ENCODE measurements at places on chromosomes 4 and X.

DNA sequence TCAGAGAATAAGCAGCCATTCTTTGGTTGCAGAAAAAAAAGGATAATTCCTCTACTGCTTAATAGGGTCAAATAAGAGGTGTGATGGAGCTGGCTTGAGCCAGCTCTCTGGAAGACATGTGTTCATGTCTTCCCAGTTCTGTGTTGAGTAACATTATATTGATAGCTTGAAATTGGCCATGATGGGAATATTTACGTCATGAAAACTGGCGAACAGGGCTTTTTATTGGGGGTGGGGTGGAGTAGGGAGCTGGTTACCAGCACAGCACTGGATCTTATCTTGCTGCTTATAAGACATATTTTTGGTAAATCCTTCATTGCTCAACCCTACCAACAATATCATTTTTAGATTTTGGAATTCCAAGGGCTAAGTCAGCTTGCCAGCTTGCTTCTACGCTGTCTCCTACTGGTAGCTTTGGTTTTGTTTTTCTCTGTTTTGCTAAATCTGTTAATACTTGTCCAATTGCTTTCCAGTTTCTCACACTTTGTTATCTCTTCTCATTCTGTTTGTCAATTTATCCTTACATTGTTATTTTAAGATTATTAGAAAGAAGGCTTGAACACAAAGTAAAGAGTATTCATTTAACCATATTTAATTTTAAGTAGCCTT is 25.3 kb upstream of the GBA3 start:
- no peak for DNase-seq

DNA sequence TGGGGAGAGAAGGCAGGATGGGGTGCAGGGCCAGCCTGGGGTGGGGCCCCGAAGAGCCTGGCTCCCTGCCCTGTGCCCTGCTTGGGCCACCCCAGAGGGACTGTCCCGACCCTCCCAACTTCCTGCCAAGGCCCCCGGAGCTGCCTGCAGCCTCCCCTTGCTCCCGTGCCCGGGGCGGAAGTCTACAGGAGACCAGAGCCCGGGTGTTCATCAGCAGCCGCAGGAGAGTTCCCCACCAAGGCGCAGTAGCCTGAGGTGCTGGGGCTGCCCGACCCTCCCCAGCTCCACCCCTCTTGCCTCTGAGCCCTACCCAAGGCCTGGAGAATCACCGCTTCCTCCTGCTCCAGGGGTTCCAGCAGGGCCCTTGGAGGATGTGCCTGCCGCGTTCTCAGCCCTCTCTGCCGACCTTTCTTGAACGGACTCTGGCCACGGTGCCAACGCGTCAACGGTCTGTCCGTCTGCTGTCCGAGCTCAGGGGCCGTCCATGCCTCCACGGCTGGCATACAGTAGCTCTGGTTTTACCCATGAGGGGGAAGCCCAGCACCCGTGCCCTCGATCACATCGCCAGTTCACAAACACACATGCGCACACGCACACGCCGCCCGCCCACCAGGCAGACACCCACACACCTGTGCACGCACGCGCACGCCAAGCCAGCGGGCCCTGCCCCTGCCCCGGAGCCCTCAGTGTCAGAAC is 36.0 kb upstream of the SPON2 start:
- DNase-seq = no peak

DNA sequence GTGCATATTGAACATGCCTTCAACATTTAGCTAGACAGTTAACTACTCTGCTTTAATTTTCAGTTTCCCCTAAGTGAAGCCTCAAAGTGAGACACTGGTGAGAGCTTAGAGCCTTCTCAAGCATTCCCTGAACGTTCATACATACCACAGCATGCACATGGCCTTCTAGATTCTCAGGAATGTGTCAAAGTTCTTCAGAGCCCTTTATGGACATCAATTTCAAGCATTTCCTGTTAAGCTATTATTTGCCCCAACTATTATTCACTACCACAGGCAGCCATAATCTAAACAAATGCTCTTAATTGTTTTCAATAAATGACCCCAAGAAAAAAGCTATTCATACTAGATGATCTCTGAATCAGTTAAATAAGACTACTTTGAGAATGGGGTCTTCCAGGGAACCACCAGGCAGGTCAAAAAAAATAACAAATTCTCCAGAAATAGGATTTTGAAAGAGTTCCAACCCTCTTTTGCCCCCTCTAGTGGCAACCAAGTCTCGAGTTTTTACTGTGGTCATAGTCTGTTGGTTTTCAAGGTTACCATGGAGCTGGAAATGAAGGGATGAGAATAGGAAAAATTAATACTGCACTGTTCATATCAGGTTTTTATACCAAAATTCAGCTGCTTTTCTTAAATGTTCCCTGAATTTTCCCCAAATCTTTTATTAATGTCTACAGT is 235.4 kb downstream of the RAB28 start:
- no peak for DNase-seq

DNA sequence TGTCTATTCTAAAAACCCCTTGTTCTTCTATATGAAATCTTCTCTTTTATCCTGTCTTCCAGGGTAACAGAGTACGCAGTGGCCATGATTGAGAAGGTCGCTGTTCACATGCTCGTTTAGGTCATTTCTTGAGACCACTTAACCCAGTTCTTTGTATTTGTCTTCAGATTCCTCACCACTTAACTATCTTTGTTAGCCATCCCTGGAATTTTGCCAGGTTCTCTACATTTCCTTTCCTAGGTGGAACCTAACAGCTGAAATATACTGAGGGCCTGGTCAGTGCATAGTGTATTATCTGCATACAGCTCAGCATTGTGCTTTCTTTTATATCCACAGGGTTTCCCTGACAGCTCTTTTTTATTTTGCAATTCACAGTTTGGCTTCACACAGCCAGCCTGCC is 148.9 kb upstream of the GALNT7 start:
- DNase-seq = no peak

- DNase-seq = no peak
Observed at GRCh38 chr4:144504883-144505282, 141.1 kb upstream of the HHIP start.

DNA sequence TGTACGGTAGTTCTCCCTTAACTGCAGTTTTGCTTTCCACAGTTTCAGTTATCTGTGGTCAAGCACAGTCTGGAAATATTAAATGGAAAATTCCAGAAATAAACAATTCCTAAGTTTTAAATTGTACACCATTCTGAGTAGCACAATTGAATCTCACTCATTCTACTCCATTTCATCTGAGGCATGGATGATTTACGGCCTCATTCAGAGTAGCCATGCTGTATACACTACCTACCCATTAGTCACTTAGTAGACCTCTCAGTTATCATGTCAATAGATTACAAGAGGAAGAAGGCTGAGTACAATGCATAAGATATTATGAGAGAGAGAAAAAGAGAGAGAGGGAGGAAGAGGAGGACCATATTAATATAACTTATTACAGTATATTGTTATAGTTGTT is 77.5 kb downstream of the ENOX2 start:
- DNase-seq = no peak

- DNase-seq = no peak
Observed at GRCh38 chr4:3746701-3747580, 19.2 kb upstream of the ADRA2C start.
